ENCODE measurements at places on chromosomes 3 and 15.

DNA sequence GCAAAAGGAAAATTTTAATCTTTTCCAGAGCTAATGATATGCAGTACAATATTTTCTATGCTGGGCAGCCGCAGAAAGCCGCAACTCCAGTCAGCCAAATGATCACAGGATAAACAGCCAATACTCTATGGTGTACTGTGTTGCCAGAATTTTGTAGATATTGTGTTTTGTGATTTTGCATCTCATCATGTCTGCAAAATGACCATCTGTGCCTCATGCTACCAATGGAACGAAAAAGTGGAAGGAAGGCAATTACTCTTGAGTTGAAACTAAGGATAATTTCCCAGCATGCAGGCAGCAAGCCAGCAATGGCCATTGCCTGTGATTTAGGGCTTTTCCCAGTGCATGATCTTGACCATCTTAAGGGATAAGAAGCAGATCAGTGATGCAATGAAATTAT is 891.9 kb downstream of the PLOD2 start:
- DNase-seq: no peak

DNA sequence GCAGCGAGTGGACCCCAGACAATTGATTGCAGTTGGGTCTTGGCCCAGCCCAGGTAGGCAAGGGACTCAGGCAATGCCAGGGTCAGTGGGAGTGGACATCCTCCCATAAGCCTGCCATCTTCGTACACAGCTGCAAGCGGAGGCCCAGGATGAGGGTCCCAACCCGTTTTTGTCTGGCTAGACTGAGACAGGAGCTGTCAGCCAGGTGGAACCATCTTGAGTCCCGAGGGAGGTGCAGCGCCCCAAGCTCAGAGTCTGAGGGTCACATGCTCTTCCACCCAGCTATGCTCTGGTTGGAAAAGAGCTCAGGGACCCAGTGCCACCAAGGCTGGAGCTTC is 22.6 kb upstream of the IP6K2 start:
- DNase-seq: peak; percentile 36

DNA sequence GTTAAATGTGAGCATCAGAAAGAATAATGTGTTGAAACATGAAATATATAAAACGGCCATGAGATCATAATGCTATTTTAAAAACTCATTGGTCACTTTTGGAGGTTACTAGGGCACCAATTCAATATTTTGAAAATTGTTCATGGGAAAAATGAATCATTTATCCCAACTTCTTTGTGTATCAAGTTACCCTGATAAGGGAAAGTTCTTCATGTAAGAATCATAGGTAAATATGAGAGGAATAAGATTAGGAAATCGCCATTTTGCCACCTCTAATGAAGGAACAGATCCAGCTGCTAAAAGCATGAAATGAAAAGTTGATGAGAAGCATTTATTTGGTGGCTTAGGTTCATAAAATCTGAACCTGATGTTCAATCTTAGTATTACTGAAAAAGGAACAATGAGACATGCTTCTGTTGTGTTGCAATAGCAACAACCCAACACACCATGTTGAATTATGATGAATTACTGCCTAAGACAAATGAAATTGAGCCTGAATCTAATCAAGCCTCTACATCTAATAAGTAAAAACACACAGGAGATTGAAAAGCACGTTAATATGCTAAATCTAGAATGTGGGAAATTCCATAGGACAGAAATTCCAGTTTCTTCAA is 32.5 kb downstream of the ABHD5 start:
- no peak for DNase-seq

GRCh38 chr3:43105596-43106292 is at the start of gene POMGNT2:
POMGNT2 (minus strand) TSS chr3:43106079; CDS start chr3:43081431, 24,648 bp downstream.
- DNase-seq: peak; percentile 92

- DNase-seq: peak; percentile 19
These were observed 280.4 kb downstream of the CD47 start for GRCh38 chr3:107810171-107811071.

DNA sequence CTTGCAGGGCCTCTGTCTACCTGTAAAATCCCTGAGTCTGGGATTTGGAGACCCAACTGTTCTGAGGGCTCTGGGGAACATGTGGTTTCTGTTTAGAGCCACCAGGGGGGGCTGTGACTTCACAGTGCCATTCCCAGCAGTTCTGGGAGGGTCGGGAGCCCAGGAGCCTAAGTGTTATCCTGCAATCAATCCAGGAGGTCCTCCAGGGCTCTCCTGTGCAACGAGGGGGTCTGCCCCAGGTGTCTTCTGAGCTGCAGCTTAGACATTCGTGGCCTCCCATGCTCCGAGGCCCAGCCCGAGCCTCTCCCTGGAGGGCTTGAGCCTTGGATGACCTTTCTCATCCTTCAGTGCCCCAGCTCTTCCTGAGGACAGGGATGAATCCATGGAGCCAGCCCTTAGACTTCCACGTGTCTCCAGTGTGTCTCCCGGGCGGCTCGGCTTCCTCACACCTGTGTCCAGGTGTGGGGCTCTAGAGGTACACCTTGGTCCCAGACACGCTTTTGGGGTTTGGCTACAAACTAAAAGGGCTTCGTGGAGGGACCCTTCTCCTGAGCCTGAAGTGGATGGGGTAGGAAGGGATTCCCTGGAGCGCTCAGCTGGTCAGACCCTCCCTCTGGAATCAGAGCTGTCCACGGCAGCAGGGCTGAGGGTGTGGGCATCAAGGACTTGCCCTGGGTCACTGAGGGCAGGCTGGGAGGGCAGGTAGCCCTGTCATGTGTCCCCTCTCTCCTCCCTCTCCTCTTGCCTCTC is 20.3 kb upstream of the ABTB1 start:
- DNase-seq: peak; percentile 69

- no peak for DNase-seq
These were observed 188.1 kb upstream of the STRIT1 start for GRCh38 chr3:155481591-155481990.
